Activated naive CD4-positive, alpha-beta T cell treated with anti-CD3 and anti-CD28 coated beads for 36 hours (primary cell): ENCODE measurements at places on chromosomes 2 and 18.

DNA sequence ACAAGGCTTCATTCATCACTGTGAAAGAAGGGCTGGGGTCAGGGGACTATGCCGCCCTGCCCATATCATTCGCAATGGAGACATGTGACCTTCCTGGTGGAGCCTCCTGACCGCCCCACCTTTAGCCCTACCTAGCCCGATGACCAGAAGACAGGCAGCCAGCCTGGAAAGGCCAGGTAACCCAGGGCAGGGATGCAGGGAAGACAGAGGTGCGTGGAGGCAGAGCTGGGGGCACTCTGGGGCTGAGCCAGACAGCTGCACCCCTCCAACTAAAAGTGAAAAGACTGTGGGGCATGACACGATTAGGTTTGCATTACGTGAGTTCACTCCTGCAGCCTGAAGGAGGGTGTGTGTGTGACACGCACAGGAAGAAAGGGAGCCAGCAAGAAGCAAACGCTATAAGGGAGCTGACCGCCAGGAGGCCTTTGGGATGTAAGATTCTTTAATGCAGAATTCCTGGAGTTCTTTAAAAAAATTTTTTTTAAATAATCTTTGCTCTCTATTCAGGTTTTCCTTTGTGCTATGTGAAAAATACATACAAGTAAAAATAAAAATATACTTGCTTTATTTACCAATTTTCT lies 3.7 kb upstream of the HES6 start:
- no peak for DNase-seq

GRCh38 chr18:5993938-5994337 lies 98.6 kb upstream of the TMEM200C start:
- DNase-seq = no peak

DNA sequence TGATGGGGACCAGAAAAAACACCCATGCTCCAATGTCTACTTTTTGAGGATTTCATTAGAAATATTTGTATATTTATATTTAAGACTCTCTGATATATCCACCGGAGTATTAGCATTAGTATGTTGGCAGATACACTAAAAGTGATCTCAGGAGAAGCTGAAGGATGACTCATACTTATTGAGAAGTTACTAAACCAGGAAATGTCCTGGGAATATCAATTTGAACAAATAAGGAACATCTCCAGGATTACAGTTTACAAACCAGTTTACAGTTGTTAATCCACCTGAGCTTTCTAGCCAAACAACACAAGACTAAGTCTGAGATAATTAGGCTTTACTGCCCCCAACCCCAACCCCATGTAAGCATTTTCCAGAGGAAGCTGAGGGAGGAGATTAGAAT lies 16.1 kb upstream of the DPP4 start:
- no peak for DNase-seq

DNA sequence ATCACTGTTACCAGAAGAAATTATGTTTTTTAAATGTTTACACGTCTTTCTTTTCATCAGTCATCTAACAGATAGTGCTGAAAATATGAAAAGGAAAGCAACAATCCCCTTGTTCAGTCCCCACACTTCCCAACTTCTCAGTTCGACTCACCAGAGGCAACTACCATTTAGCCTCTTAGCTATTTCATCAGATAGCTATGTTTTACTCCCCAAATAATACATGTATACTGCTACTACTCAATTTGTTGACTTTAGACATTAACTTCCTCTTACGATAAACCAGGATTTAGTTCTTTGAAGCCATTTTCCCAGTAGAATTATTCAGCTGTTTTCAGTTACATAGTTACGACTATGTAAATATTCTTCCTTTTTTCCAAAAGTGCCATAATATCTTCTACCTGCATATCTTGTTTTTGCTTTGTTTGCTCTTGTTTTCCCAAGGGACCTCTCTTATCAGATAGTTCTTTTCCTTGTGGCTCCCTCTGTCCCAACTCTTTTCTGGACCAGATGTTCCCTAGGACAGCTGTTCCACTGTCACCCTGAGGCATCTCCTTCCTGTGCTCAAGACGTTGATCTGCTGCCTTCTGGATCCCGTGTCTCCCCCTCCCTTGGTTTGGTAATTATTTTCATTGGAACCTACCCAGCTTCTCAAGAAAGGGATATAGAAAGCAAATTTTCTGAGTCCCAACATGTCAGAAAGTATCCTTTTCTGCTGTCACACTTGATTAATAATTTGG lies 289.3 kb upstream of the TANK start:
- no peak for DNase-seq

DNA sequence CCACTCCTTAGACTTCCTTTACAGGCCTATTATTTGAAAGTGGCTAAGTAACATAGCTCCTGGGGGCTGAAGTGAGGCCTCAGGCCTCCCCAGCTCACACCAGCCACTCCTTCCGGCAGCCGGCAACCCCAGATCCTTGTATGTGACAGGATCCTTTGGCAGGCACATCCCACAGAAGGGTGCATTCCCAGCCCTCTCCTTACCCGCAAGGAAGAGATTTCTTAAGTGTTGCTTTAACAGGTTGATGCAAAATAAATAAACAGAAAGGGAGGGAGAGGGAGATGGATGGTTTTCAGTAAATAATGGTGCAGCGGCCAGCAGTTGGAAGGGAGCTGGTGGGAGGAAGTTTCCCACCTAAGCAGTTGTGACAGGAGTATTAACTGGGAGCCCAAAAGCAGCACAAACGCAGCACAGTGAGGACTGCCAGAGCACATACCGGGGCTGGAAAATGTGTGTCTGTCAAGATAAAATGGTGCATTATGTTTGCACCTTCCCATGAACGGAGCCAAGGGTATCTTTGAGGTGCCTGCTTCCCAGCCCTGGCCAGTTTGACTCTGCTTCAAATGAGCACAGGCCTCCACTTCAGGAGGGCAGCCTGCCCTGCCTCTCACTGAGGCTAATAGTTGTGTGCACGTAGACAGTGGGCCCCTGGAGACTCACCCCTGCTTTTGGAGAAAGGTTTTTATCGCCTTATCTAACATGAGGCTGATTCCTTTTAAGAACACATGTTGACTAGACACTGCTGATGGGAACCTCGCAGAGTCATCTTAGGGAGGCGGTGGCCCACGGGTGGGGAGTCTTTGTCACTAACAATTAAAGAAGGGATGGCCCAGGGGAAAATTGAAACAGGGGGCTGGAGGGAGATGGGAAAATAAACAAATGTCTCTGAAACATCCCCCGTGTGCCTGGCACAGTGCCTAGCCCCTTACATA lies 32.8 kb downstream of the NRP2 start:
- DNase-seq = no peak
